ENCODE measurements at places on chromosomes 3 and 15.
A peak's percentile ranks its signal among the peaks of the same experiment; 100 is the strongest.

DNA sequence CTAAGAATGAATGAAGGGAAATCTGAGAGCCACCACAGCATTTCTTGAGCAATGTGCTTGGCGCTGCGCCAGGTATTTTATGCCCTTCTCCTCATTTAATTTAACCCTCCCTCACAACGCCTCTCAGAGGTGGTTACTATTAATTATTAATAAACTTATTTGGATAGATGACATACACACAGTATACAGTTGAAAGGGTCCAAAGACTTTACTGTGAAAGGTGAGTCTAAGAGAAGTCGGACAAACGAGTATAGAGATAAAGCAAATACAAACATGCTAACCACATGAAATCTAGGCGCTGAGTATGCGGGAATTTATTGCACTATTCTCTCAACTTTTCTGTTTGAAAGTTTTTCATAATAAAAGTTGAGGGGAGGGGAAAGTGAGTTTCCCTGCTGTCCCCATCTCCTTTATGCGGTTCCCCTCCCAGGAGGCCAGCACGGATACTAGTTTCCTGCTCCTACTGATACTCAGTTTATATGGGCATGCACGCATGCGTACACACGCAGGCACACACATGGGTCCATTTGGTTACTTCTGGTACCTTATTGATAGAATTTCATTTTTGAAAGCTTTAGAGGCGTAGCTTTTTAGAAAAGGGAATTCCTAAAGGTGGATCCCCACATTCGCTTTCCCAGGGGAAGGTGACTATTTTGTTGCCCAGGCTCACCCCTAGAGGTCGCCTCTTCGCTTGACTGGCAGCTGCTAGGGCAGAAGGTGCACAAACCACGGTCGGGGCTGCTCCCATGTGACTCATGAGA lies 28.5 kb upstream of the KCTD6 start:
- peak; percentile 78 for DNase-seq

- DNase-seq, result no peak
Measured at GRCh38 chr3:36729204-36730056, 34.9 kb downstream of the DCLK3 start.

- no peak for DNase-seq
Measured at GRCh38 chr3:10445561-10446175, 59.7 kb downstream of the ATP2B2 start.

- DNase-seq, result no peak
Measured at GRCh38 chr15:71136159-71136783, 21.0 kb downstream of the THSD4 start.

- no peak for DNase-seq
Measured at GRCh38 chr3:182041668-182042291, 330.1 kb downstream of the SOX2 start.

GRCh38 chr3:39651993-39652739 lies 157.2 kb upstream of the MYRIP start:
- DNase-seq, result no peak

- no peak for DNase-seq
Measured at GRCh38 chr3:4494895-4495264, 1.7 kb downstream of the ITPR1 start.

DNA sequence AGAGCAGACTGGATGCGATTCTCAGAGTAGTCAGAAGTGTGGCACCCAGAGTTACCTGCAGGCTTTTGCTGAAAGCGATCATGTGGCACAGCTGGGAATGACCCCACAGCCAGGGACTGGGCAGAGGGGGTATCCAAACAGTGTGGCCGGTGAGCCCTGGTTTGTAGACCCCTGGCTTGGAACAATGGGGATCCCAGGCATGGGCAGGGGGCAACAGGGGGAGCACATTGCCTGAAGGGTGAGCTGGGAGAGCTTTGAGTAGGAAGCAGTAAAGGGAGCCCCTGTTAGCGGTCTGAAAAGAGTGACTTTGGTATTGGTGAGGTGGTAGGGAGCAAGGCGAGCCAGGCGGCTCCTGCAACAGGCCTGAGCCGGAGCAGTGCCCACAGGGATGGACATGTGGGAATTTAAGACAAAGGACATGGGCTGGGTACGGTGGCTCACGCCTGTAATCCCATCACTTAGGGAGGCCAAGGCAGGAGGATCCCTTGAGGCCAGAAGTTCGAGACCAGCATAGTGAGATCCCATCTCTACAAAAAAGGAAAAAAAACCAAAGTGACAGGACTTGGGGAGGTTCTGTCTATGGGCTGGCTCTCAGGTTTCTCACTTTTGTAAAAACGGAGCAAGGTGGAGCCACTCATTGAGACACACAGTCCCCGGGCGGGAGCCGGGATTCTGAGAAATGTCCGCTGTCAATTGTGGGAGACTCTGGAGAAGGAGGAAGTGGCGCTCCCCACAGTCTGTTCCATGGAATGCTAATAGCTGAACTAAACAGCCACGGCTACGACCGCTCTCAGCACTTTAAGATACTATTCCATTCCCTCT lies 223.8 kb upstream of the LYSMD4 start:
- no peak for DNase-seq

GRCh38 chr3:38212141-38212540 lies 46.8 kb downstream of the OXSR1 start:
- DNase-seq, result no peak

DNA sequence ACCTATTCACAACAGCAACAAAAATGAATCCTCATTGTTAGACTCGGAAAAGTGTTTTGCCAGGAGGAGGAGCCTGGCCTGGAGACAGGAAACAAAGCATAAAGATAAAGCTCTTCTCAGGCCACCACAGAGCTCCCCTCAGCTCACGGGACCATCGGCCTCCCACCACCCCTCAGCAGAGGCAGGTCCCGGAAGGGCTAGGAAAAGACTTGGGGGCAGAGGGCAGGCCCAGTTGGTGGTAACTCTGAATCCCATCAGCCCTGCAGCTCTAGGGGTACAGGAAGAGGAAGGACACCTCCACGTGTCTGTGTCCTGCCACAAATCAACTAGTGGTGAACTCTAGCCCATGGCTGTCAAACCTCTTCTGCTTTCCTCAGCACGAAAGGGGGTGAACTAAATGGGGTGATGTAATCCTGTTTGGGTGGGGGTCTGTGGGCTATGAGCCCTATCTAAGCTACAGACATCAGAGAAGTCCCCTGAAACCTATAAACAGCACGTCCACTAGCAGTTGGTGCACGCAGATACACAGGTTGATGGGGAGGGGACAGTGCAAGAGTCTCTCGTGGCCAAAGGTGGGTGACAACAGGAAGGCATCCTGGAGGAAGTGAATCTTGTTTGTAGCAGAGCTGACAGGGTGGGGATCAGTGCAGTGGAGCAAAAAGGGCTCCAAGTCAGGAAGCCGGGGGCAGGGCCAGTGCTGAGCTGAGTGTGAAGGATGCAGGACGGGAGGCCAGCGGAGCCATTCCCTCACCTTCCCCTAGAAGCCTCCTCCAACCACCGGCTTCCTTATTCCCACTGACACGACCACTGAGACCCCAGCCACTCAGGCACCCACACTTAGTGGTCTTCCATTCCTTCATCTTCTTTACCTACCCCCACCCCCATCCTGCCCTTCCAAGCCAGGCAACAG lies 111.1 kb upstream of the HACD2 start:
- no peak for DNase-seq

- DNase-seq, result no peak
Measured at GRCh38 chr3:103617961-103618360, 1183.1 kb downstream of the ZPLD1 start.

DNA sequence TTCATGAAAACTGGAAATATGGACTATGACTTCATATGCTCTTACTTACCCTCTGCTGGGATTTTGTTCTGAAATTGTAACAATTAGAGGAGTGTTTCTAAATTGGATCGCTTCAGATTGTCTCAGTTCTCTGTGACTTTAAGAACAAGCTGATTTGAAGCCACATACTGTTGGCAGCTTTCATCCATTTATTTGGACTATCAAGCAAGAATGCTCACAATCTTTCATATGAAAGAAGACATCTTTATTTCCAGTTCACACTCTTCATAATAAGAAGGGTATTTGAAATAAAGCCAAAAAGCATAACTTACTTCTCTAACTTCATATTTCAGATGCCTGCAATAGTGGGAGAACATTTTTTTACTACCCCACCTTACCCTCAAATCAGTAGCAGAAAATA lies 491.6 kb upstream of the TPRG1 start:
- DNase-seq, result no peak

- DNase-seq, result no peak
Measured at GRCh38 chr3:32778389-32778788, 39.4 kb upstream of the TRIM71 start.

GRCh38 chr3:184306341-184306972 lies 7.4 kb downstream of the PSMD2 start:
- DNase-seq, result no peak

DNA sequence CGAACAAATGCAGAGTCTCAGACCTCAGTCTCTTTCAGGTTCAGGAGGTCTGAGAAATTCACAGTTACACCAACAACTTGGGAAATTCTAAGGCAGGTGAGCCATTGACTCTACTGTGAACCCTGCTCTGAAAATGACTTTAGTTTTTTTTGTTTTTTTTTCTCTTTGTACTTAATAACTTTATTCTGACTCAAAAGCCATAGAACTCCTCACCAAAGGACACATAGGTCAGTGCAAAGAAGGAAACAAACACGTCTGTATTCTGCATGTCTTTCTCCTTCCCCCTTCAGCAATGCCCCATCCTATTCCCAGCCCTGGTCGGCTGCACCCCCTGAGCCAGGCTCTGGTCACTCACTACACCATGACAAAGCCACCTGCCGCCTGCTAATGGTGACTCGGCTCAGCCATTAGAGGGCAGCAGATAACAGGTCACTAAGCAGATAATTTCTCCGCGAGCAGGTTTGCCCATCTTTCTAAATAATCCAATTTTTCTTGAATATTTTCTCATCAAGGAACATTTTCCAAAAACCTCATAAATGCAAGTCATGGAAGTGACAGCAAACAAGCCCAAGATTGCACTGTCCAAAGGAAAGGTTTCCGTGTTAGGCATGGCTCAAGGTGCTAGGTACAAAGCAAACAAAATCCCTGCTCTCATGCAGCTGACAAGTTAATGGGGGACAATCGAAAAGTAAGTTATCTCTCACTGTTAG lies 37.7 kb downstream of the TM4SF4 start:
- DNase-seq, result peak; percentile 30

GRCh38 chr3:78801926-78802561 lies 965.8 kb downstream of the ROBO1 start:
- no peak for DNase-seq

DNA sequence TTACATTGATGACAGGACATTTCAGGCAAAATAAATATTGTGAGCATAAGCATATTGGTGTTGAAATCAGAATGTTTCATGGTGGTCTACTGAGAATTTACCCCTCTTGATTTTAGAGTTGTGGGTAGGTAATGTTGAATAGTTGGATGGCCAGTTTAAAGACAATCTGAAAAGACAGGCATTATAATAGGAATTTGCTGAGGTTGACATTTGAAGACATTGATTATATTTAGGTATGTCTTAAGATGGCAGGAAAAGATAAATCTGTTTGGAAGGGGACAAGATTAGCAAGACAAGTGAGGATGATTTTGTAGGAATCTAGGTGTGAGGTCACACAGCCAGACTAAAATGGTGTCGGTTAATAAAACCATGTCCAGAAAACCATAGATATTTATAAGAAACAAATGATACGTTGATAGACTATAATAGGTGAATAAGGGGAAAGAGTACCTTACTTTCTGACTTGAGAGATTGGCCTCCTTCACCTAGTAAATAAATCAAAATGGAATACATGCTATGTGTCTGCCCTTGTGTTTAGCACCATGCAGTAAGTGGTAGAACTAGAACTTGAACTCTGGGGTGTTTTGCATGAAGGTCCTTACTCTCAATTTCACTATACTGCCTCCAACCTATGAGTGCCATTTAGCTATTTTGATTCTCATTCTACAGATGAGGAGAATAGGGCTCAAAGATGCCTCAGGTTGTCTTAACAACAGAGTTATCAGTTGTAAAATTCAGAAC lies 57.9 kb downstream of the ALCAM start:
- no peak for DNase-seq

GRCh38 chr15:81312790-81313543 lies 11.0 kb downstream of the STARD5 start:
- no peak for DNase-seq

DNA sequence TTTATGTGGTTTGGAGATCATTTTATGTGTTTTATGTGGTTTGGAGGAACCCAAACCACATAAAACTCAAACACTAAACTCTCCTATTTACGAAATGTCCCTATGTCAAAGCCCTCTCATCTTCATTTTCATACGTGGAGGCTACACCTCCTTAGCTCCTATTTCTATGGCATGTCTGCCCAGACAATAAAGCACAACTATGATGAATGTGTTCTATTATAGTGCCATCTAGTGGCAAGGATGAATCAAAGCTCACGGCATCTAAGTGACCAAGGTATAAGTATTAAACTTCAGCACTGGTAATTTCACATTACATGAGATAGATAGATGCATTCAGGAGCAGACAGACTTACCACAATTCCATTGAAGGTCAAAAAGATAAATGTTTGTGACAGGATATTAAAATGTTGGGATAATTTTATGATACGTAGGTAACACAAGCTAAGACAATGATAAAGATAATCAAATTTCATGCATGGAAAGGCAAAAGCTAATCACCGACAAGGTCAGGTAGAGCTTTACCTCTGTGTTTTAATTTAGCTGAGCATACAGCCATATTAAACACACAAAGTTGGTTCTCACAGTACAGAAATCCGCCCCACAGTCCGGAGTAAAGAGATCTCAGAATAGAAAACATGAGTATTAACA lies 130.6 kb upstream of the FHIT start:
- DNase-seq, result no peak

- peak; percentile 30 for DNase-seq
Measured at GRCh38 chr3:53161450-53161819, 426 bp downstream of the PRKCD start.

GRCh38 chr3:65924762-65925161 lies 114.0 kb downstream of the MAGI1 start:
- no peak for DNase-seq

GRCh38 chr15:88243895-88244787 lies 12.4 kb downstream of the NTRK3 start:
- peak; percentile 30 for DNase-seq

DNA sequence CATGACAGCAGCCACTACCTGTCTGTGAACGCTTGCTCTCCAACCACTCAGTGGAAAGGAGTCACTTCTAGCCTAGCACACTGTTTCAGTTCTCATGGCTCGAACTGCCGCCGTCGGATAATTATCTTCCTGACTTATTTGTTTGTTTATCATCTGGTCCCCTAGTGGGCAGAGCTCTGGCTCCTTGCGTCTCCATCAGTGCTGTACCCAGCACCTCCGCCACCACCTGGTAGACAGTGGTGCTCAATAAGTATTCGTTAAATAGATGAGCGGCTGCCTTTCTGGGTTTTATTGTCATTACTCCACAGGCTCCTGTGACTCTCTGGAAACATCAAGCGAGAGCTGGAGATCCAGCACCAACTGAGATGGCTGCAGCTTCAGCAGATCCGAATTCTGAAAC lies 297.5 kb downstream of the NTRK3 start:
- DNase-seq, result no peak

All from stimulated activated CD4-positive, alpha-beta T cell treated with anti-CD3 and anti-CD28 coated beads, Interleukin-2, amount 100 ng/mL, for 24 hours (primary cell).